Right ventricle myocardium superior (tissue), 1 donor: ENCODE measurements at places on chromosomes 7 and 10. TPM values are rescaled to one million over a fixed set of nuclear protein-coding genes. Genes with fewer than 3 reads are reported as not detected.

Gene AGAP3
- 62.7 TPM for total RNA-seq

- DNase-seq, result no peak
Measured at GRCh38 chr10:72218325-72218724, 2.2 kb upstream of the ASCC1 start.

DNA sequence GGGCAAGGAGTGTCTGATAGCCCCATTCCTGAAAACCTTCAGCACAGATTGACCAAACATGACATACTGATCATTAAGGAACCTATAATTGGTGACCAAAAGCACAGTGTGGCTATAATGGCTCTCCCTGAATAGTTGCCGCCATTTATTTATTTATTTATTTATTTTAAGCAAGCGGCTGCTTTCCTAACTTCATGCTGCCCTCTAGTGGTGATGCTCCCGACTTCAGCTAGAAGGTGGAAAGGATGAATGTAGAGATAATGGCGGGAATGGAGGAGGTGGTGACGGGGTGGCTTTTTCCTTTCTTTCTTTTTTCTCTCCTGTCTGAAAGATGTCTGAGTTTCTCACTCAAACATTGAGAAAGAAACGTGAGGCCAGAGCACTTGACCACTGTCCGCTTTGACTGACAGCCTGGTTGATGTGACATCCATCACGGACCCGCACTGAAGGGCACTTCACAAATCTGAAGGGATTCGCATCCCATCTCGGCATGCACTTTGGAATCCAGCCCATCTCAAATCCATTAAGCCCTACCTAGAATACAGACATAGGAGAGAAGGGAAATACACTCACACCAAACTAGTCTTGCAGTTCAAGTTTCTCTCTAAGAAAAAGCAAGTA is 1090.1 kb downstream of the KCNMA1 start:
- peak; percentile 79 for DNase-seq

DNA sequence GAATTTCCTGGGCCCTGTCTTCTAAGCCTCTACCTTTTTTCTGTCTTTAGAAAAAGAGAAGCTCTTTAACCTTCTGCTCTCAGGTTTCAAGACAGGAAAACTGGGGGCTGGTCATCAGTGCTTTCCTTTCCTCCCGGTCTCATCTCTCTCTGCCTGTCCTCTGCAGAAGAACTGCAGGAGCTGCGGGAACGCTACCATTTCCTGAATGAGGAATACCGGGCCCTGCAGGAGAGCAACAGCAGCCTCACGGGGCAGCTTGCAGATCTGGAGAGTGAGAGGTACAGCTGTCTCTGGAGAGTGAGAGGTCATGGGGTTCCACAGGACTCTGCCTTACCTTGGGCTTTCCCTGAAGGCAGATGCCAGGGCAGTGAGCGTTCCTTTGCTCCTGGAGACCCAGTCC is 12.7 kb downstream of the CCDC136 start:
- DNase-seq, result no peak

DNA sequence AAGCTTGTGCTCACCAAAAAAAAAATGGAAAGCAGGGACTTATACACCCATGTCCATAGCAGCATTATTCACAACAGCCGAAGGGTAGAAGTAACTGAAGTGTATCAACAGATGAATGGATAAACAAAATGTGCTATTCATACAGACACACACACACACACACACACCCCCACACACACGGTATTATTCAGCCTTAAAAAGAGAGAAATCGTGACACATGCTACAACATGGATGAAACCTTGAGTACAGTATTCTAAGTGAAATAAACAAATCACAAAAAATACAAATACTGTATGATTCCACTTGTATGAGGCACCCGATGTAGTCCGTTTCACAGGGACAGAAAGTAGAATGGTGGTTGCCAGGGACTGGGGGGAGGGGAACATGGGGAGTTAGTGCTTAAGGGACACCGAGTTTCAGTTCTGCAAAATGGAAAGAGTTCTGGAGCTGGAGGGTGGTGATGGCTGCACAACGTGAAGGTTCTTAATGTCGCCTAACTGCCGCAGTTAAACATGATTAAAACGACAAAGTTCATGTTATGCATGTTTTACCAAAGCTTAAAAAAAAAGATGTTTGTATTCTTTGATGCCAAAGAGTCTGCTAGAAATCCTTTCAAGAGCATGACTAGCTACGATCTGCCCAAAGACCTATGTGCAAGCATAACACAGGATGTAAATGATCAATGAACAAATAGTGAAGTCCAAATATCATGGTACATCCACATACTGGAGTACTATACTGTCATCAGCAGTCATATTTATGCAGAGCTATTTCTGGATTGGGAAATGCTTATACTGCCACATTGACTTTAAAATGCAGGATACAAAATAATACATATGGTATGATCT is 7.2 kb downstream of the TNS3 start:
- DNase-seq, result no peak

GRCh38 chr10:31186225-31187000 is 132.6 kb upstream of the ZEB1 start:
- no peak for DNase-seq
